ENCODE measurements at places on chromosomes 16 and 17.
A peak's percentile ranks its signal among the peaks of the same experiment; 100 is the strongest.

DNA sequence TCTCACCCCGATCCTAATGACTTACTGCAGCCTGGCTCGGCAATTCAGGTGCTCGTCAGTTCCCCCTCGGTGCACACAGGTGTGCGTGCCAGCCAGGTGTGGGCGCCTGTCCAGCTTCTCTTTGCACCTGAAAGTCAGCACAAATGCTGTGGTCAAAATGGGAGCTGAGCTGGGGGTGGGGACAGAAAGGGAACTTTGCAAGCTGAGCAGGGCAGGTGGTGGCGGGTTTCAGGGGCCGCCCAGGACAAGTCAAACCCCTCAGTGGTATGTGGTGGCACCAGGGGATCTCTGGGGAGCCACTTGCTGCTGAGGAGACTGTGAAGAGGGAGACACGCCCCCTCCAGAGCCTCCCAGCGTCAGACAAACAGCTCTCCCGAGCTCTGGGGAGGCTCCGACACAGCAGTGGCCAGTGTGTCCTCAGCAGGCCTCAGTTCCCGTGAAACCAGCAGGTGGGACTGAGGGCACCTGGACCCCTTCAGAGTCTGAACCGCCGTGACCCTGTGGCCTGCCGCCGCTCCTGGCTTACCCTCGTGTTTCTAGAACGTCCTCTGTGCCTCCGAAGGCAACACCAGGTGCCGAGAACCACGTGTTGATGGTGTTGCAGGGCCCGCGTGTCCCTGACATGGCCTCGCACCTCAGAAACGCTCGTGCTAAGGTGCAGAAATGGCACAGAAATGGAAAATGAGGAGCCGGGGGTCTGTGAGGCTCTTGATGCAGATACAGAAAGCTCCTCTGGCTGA is 233.5 kb upstream of the TNRC6C start:
- no peak for DNase-seq

- DNase-seq: no peak
Measured at GRCh38 chr16:46929378-46930332, 43.8 kb downstream of the DNAJA2 start.

DNA sequence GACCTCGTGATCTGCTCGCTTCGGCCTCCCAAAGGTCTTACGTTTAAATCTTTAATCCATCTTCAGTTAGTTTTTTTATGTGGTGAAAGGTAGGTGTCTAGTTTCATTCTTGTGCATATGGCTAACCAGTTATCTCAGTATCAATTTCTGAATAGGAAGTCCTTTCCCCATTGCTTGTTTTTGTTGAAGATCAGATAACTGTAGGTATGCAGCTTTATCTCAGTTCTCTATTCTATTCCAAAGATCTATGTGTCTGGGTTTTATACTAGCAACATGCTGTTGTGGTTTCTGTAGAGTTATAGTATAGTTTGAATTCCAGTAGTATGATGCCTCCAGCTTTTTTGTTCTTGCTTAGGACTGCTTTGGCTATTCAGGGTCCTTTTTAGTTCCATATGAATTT is 65.2 kb downstream of the TNFRSF13B start:
- no peak for DNase-seq

DNA sequence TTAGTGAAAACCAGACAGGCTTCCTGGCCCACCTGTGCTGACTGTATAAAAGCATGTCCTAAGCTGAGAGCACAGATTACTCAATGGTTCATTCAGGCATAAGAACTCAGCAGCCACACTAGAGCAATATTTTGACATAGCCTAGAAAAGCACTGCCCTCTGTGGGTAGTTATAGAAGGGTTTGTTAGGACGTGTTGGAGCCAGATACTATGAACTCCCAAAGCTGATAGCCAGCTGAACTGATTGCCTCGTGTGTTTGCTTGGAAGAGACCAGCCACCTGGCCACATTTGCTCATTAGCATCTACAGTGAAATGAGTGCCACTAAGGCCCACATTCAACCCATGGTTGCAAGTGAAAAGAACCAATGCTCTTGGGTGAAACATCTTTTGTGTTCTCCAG is 30.8 kb upstream of the ABCA5 start:
- no peak for DNase-seq

DNA sequence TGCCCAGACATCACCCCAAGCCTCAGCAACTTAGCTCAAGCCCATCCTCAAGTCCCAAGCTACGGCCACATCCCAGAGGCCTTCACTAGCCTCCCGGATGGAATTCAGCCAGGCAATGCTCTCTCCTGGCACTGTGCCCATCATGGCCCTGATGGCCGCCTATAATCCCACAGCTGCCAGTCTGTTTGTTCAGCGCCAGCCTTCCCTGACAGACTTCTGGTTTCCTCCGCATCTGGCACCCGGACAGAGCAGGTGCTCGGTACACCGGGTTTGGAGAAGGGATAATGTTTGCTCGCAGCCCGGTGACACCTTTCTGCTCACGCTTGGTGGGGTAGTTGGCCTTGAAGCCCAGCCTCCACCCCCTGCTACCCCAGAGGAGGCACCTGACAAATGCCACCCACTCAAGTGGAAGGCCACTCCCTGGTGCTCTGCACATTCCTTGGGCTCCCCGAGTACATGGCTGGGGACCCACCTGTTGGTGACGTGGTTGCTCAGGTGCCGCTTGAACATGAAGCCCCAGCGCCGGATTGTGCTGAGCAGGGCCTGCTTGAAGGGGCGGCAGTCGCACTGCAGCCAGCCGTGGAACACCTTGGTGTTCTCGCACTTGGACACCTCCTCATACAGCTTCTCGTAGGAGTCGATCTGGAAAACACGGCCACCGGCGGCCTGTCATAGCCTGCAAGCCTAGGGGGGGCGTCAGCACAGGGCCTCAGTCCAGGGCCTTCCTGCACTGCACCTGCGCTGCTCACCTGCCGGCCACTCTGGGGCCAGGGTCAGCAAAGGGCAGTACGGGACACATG is 47.1 kb downstream of the DNAH17 start:
- peak; percentile 99 for DNase-seq

GRCh38 chr17:1960545-1960912 is 64.6 kb downstream of the RTN4RL1 start:
- no peak for DNase-seq

GRCh38 chr16:85092851-85093250 is 19.4 kb downstream of the CIBAR2 start:
- DNase-seq: no peak

DNA sequence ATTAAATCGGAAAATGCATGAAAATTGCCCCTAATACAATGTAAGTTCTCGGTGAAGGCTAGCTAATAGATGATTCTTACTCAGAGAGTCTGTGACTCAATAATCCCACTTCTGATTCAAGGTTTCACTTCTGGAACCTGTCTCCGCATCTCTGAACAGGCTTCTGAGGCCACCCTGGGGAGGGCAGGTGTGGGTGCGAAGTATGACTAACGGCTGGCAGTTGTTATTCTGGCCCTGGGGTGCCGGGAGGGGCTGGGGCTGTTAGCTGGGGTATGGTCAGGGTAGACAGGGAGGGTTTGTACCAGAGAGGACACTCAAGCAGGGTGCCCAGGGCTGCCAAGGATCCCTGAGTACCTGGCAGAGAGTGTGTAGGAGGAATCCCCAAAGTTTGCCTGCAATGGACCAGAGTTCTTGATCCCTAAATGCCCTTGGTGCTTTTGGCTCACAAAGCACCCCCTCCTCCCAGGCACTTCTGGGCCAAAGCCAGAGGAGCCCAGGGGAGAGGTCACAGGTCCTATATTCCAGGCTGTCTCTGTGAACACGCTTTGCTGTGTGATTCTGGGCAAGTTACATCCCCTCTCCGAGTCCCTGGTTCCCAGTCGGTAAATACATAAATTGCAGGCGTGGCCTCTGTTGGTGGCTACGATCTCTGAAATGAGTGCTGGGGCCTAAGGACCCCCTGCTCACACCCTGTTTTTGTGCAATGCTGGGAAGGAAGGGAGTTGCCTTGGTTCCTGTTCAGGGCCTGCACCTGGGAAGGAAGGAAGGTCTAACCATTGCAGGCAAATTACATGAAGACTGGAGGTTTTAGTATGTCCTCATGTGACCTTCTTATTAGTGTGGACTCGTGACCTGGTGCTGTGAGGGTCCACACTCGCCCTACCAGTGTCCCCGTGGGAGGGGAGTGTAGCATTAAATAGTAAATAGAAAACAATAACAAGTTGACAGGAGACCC is 49.9 kb upstream of the CPNE2 start:
- DNase-seq: no peak

GRCh38 chr16:77408607-77409006 is 26.2 kb downstream of the ADAMTS18 start:
- DNase-seq: no peak

DNA sequence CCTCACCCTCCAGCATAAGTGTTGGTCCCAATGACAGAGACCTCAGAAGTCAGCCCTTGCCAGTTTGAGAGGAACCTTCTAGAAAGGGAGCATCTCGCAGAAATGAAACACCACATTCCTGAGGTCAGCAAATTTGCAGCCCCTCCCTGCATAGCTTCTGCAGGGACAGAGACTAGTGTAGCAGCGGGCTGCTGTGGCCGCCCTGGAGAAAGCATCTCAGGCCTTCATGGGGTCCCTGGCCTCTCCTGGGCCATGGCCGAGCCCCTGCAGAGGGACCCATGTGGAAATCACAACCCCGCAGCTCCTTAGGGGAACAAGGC is 11.4 kb downstream of the HS3ST6 start:
- no peak for DNase-seq

DNA sequence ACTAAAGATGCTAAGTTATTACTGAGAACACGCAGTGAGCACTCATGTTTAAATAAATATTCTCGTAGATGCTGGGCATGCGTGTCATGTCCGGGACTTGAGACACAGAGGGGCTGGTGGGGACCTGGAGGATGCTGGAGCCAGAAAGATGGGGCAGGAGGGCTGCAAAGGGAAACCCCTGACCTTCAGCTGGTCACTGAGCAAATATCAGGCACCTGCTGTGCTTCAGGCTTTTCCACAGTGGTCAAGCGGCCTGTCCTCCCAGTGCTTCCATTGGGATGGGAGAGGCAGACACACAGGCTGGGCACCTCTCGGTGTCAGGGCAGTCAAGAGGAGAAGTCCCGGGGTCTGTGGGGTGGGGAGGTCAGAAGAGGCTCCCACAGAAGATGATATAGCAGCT is 211.4 kb downstream of the GSG1L start:
- no peak for DNase-seq

GRCh38 chr17:55093353-55093752 is 124.8 kb downstream of the STXBP4 start:
- DNase-seq: no peak

DNA sequence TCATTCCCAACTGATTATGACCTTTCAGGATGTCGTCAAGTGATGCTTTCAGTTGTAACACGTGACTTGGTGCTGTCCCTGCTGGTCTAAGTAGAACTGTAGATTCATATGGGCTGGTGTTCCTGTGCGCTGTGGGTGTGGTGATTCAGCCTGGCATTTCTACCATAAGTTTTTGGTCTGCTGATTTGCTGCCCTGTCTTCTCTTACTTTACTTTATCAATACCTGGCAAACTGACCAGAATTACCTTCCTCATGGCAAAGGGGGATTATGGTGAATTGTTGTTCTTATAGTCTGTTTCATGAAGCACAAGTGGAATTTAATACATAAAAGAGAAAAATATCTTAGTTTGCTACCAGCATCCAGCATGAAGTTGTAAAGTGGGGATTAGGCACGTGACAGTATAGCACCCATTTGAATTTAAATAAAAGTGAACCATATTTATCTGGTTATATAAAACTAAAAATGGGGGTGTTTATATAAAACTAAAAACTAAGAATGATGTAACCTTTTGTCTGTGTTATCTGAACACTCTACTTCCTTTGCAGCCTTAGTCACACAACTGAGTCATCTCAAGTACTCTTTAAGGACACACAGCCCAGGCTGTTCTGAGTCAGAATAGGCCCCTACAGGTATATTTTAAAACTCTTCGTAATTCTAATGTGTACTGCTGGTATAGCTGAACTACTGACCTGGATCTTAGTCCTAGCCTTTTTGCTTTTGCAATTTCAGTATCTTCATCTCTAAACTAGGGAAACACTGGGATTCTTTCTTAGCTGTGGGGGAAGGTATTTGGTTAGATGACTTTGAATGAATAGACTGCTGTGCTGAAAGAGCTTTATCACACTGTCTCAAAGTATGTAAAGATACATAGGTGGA is 28.3 kb downstream of the TTC19 start:
- DNase-seq: no peak

GRCh38 chr17:42230225-42230624 is 35.9 kb upstream of the GHDC start:
- DNase-seq: no peak

DNA sequence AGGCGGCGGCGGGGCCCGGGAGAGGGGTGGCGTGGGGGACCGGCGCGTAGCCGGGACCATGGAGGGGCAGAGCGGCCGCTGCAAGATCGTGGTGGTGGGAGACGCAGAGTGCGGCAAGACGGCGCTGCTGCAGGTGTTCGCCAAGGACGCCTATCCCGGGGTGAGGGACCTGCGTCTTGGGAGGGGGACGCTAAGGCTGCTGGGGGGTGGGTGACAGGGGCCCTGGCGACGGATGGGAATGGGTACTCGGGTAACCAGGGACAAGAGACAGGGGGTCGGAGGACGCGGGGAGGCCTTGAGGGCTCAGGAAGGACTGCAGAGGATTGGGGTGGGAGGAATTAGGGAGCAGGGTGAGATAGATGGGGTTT is 243 bp downstream of the RND2 start:
- no peak for DNase-seq

GRCh38 chr17:65698381-65699061 is 137.1 kb upstream of the AXIN2 start:
- no peak for DNase-seq

DNA sequence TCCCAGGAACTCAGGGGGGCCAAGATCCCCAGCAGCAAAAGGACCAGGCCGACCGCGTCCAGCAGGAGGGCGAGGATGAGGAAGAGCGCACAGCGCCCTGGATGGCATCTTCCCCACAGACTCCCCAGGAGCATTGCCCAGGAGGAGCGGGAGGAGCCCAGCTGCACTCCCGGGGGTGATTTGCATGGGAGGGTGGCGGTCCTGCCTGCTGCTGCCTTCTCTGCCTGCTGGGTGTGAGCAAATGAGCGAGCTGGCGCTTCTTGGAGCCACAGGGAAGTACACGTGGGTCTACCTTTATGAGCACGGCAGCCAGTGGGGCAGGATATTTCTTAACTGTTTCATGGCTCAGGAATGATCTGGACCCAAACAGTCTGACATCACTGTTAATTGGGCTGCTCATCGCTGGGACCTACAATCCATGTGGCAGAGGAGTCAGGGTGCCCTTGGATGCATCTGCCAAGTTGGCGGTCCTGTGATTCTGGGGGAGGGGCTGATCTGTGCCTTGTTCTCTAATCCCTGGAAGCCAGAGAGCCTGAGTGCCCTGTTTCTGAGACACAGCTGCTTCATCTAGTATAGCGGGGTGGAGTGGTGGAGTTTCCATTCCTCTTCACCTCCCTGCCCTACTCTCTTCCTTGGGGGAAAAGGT is at the start of gene TMEM238L:
TMEM238L (minus strand) TSS at position 270 of the 646 bp plus-strand sequence; CDS start at position 134, 136 bp downstream.
- peak; percentile 33 for DNase-seq
